ENCODE measurements at places on chromosomes 2 and 18.

DNA sequence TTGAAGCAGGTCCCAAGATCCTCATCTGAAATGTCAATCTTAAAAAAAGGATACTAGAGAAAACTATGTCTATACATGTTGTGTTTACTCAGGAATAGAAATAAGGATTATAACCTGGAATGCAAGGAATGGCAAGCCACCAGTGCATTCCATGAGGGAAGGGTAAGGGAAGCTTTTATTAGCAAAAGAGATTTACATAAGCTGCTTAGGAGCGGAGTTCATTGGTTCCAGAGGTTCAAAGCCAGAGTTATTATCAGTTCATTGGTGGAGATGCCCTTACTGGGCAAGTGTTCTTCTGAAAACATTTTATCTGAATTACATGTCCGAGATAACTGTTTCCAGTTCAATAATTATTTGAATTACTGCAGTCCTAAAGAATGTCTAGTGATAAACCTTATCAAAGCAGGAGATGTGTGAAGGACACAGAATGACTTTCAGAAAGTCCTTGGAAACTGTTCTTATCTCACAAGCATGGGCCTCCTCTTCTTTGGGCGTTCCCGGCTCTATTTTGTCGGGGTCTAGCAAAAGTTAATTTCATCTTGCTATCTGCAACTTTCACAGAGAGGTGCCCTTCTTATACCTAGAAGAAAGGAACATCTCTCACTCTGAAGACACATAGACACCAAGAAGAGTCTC, 23.5 kb downstream of the COMMD1 start:
- no peak for DNase-seq

DNA sequence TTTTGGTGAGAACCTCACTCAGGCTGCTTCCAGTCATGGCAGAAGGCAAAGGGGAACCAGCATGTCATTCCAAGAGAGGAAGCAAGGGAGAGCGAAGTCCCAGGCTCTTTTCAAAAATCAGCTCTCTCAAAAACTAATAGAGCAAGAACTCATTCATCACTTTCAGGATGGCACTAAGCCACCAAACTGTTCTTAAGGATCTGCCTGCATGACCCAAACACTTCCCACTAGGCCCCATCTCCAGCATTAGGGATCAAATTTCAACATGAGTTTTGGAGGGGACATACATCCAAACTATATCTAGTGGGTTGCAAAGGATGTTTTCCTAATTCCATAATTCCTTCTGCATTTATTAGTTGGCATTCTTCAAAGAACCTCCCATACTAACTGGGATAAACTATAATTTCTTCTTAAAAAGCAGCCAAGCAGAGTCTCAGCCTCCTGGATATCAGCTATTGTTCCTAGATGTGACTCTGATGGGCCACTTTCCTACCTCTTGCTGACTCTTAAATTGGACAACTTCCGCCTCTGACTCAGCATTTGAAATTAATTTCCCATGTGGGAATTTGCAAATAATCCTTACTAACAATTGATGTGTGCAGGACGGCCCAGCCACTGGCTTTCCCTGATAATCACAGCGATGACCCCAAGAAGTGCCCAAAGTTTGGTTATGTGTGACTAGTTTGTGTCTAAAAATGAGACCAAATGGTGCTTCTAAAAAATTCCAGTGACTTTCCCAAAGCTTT, 5.5 kb upstream of the REV1 start:
- DNase-seq: no peak

DNA sequence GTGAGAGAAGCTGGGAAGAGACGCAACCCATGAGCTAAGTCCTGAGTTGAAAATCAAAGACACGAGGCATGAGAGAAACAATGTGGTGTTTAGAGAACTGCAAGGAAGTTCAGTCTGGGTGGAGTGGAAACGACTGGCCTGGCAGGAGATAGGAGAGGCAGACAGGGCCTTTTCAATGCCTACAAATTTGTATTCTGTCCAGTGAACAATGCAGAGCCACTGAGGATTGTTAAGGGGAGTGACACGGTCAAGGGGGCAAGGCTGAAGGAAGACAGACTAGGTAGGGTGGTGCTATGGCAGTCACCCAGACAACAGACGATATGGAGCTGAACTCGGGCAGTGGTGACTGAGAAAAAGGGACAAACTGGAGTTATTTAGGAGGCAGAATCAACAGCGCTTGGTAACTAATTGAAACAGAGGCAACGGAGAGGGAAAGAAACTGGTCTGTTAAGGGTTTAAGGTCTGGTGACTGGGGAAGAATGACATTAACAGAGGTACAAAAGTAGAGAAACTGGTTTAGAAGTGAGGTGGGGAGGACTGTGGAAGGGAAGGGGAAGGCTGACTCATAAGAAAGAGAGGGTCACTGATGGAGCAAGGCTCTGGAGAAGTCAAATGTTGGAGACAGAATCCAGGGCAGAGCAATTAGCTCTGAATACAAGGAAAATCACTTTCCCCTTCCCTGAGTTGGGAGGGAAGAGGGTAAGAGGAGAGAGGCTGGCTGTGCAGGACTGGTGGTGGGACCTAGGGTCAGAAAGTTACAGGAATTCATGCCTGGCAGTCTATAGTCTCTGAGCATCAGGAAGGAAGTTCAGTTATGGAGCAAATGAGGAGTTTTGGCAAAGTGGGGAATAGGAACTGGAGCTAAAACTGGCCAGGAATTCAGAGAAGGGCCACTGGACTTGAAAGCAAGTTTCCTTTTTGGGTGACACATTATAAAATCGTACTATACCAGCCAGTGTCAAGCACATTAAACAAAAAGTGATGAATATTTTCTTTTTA, 63.4 kb upstream of the CHRNA1 start:
- DNase-seq: no peak

GRCh38 chr2:55148269-55148668, 83.8 kb downstream of the CLHC1 start:
- no peak for DNase-seq

DNA sequence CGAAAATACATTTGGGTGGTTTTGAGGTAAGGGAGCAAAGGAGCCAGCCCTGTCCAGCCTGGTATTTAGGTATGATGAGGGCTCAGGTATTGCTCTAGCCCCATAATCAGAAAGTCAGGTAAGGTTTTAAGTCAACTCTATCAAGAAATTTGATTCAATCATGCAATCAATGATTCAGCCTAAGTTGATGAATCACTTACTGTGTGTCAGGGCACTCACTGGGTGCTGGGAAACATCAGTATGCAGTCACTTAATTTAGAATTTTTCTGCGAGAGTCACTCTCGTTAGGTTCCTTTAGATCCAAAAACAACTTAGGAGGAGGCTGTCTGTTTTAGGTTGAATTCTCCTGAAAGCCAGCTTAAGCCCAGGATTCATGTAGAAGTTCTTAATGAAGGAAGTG, 17.7 kb upstream of the SERPINB2 start:
- no peak for DNase-seq

GRCh38 chr2:64018701-64019082, 536 bp downstream of the VPS54 start:
- peak; percentile 36 for DNase-seq

- DNase-seq: no peak
These were observed 5.7 kb upstream of the STRN start for GRCh38 chr2:36971990-36972389.

- DNase-seq: no peak
These were observed 13.1 kb downstream of the CROCC2 start for GRCh38 chr2:240919161-240919781.

Measured in activated CD4-positive, alpha-beta T cell treated with anti-CD3 and anti-CD28 coated beads, Interleukin-2, amount 10 ng/mL, durations not matched to agents 7 days and 5 days (primary cell).